HAP-1 (cell line): ENCODE measurements at places on chromosomes 7 and 10.

DNA sequence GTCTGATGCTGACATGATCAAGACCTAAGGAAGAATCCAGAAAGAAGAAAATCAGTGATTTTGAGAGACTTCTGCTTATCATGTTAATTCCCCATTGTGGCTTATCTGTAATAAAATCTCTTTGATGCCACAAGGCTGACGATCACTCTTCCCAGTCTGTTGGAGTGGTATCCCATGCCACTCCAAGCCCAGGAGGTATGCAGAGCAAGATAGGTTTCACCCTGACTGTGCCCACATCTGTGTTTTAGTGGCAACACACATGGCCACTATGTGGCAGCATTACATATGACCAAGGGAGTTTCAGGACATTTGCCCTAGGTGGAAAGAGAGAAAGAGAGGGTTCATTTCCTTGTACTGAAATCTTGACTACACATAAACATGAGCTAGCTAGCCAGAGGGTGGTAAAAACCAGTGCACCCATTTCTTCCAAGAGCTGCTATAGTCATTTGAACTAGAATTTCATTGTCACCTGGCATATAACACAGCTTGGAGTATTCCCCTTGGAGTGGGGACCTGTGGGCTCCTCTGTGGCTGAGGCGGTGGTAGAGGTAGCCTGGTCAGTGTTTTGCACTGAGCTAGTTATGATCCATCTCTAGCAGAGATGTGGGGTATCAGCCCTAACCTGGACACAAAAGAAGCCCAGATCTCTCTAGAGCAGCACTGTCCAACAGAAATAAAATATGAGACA lies 20.8 kb downstream of the LAMB4 start:
- DNase-seq: no peak

DNA sequence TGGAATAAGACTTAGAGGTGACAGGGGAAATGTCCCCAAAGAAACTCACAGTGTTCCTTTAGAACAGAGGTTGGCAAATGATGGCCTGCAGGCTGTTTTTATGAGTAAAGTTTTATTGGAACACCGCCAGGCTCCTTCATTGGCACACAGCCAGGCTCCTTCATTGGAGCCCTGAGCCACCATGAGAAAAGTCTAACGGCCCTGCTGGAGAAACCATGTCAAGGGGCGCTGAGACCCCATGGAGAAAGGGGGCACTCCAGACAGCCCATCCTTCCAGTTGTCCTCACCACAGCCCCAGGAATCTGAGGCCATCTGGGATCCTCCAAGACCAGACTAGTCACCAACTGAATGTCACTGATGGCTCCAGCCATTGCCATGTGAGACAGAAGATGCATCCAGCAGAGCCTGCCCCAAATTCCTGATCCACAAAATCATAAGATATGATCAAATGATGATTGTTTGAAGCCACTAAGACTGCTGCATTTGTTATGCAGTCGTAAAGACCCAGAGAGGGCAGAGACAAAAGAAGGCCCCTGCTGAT lies 88.2 kb upstream of the GPR26 start:
- no peak for DNase-seq

GRCh38 chr10:126702181-126702580 lies 31.7 kb upstream of the C10orf90 start:
- no peak for DNase-seq

DNA sequence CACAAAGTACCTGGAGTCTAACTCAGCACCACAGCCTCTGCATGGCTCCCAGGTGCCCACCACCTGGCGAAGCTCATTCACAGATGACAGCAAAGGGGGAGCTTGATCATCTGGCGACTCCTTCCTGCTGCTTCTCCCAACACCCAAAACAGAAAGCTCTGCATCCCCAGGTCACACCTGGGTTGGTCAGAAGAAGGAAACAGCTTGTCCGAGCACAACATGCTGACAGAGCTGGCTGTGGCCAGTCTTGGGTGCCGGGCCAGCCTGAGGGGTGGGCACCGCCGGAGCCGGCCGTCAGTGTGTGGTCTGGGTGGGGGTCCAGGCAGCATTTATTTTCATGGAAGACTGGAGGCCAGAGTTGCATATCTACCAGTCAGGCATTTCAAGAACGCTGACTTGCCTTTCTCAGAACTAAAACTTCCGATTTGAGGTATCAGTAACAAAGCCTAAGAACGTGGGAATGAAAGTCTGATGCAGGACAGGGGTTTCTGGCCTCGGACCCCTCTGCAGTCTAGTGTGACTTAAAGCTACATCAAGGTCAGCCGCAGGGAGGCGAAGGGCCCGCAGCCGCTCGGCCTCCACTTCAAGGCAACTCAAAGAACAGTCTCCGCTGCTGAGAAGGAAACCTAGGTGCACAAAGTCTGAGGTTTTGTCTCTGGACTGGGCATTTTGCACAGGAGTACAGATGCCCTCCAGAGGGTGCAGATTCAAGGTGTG lies 109.6 kb downstream of the CYTH3 start:
- DNase-seq: no peak

- DNase-seq: no peak
These were observed 12.3 kb upstream of the OPN4 start for GRCh38 chr10:86642021-86642420.

GRCh38 chr7:95929710-95930280 lies 157.4 kb downstream of the DYNC1I1 start:
- no peak for DNase-seq

GRCh38 chr10:89384474-89385340 lies 6.9 kb downstream of the IFIT1B start:
- DNase-seq: no peak

GRCh38 chr7:41769162-41769561 lies 66.3 kb upstream of the INHBA start:
- DNase-seq: no peak

GRCh38 chr10:22427101-22427500 lies 81.8 kb downstream of the SPAG6 start:
- DNase-seq: no peak

- DNase-seq: no peak
These were observed 37.6 kb downstream of the PRF1 start for GRCh38 chr10:70564901-70565351.

DNA sequence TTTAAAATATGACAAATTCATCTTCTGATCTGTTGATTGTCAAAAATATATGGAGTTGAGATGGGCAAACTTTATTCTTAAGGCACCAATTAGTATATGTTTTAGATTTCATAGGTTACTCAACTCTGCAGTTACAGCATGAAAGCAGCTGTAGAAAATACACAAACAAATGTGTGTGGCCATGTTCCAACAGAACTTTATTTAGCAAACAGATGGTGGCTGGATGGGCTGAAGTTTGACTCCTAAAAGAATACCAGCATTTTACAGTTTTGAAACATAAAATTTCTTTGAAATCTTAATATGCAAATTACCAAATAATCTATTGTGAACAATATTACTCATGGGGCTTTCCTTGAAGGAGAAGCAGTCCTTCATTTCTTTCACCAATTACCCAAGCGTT lies 1206.0 kb upstream of the LRRTM3 start:
- no peak for DNase-seq

DNA sequence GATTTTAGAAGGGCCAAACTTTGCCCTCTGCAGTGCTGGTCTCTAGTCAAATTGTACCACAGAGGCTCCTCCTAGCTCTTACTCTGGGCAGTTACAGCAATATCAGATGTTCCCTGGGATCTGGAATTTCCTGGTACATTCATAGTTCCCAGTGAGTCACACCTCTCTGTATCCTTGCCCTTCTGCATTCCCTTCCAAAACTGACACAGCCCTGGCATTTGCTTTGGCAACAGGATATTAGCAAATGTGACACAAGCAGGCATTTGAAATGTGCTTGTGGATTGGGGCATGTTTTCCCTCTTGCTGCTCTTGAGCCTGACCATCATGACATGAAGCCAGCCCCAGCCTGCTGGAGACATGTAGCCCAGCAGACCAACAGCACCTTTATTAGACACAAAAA lies 284.7 kb upstream of the AKR1E2 start:
- no peak for DNase-seq
